ENCODE measurements at places on chromosomes 6 and 20.

DNA sequence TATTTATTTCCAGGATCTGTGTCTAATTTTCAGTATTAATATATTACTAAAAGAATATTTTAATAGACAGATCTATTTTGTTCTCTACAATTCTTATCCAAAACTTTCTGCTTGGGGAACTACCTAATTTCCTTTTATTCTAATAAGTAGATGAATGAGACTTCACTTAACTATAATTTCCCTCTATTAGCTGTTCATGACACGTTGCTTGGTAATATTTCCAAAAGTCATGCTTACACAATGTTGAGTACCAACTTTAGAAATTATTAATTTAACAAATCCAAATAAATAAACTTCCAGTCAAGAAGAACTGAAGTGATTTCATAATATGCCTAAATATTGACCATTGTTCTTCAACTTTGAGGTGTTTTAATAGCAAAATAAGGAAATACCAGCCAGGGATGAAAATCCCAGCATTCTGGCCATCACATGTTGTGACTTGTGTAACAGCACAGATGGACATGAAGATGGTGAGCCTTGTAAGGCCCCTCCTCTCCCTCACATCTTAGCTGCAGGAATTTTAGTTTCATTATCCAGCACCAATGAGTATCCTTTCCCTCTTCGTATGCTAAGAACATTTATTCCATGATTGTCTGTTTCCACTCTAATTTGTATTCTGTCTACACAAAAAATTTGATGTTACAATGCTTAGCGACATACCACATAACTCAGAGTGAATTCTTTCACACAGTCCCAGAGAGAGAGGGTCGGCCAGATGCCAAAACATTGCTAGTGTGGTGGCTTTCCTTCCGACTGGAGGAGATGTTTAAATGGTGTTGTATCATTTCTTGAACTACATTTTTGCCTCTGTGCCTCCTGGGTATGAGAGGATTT, 137.5 kb downstream of the FOXA2 start:
- no peak for DNase-seq

GRCh38 chr6:25465941-25466340, 186.1 kb upstream of the SCGN start:
- no peak for DNase-seq

GRCh38 chr6:147285087-147285855, 81.1 kb downstream of the STXBP5 start:
- no peak for DNase-seq

DNA sequence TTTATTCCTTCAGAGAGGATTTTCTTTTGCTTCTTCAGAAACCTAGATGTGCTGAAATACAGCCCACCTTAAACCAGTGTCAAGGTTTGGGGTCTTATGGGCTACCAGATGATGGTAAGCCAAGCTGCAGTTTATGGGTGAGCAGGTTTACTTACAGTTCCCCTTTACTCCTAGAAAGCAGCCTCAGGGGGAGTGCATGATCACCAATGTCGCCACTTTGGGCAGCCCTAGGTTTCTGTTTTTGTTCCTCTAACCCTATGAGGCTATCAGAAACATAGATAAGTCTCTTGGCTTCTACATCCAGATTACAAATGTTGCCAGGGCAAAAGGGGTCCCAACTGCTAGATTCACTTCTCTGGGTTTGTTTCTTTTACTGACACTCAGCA, 67.2 kb downstream of the TRIM27 start:
- DNase-seq, result no peak

DNA sequence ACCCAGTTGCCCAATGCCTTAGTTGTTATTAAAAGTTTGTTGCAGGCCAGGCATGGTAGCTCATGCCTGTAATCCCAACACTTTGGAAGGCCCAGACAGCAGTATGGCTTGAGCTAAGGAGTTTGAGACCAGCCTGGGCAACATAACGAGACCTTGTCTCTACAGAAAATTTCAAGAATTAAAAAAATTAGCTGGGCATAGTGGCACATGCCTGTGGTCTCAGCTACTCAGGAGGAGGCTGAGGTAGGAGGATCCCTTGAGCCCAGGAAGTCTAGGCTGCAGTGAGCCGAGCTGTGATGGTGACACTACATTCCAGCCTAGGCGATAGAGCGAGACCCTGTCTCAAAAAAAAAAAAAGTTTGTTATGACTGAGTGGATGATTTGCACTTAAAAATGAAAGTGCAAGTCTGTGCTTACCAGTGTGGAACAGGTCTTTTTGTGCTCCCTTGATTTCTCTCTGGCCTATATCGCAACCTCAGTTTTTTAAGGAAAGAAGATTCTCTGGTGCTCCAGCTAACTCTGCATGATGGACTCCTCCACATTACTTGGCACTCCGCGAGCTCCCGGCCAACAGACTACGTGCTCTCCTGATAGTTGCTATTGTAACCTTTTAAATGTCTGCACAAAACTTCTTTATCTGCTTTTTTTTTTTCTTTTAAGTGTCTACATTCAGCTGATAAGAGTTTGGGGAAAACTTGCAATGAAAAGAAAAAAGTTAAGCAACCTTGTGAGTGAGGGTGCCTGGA, 22.1 kb downstream of the ZKSCAN3 start:
- no peak for DNase-seq

Data from WERI-Rb-1 (cell line).